ENCODE measurements at places on chromosomes 3 and 15. TPM values are rescaled to one million over a fixed set of nuclear protein-coding genes. Genes with fewer than 3 reads are reported as not detected.

The SOX14 gene
- total RNA-seq: not detected

The HTR3E gene
- total RNA-seq: not detected

The EHD4 gene
- total RNA-seq: 27.6 TPM

The CHRM5 gene
- not detected for total RNA-seq

The ERC2 gene
- total RNA-seq: not detected

The HYAL1 gene
- total RNA-seq: 0.82 TPM

The PROS1 gene
- 0.33 TPM for total RNA-seq

The CADPS gene
- not detected for total RNA-seq

The UROC1 gene
- not detected for total RNA-seq

The GRIP2 gene
- not detected for total RNA-seq

The ZPLD1 gene
- not detected for total RNA-seq

The PCOLCE2 gene
- 0.43 TPM for total RNA-seq

The SH2D7 gene
- not detected for total RNA-seq

The CP gene
- 0.43 TPM for total RNA-seq

The TRIM42 gene
- not detected for total RNA-seq

The PLCD1 gene
- 1.8 TPM for total RNA-seq

The COL6A5 gene
- total RNA-seq: not detected

The POLG gene
- 142 TPM for total RNA-seq

The SCG3 gene
- total RNA-seq: not detected

The IDH3A gene
- 169 TPM for total RNA-seq

The DUOXA2 gene
- total RNA-seq: not detected

The LRTM1 gene
- not detected for total RNA-seq

The CCR5 gene
- 2.2 TPM for total RNA-seq

The MNS1 gene
- not detected for total RNA-seq

The CYP8B1 gene
- 0.05 TPM for total RNA-seq

The ACTC1 gene
- not detected for total RNA-seq

The CHL1 gene
- total RNA-seq: not detected

The NDN gene
- total RNA-seq: 1.3 TPM

The EPHB3 gene
- total RNA-seq: not detected

The DPPA4 gene
- 1.5 TPM for total RNA-seq

The CLDN16 gene
- not detected for total RNA-seq

Measured in activated T-cell treated with anti-CD3 and anti-CD28 coated beads, Interleukin-2, amount 50 U/mL, for 4 hours (primary cell).